ENCODE measurements at places on chromosomes 13 and 19.

GRCh38 chr19:56840451-56841192, at the start of the genes PEG3 and ZIM2:
TSS of gene PEG3 (minus strand) at chr19:56840726. CDS start at chr19:56824655, 16,071 bp downstream.
TSS of gene ZIM2 (minus strand) at chr19:56840726. CDS start at chr19:56824277, 16,449 bp downstream.
- DNase-seq: peak; percentile 43

DNA sequence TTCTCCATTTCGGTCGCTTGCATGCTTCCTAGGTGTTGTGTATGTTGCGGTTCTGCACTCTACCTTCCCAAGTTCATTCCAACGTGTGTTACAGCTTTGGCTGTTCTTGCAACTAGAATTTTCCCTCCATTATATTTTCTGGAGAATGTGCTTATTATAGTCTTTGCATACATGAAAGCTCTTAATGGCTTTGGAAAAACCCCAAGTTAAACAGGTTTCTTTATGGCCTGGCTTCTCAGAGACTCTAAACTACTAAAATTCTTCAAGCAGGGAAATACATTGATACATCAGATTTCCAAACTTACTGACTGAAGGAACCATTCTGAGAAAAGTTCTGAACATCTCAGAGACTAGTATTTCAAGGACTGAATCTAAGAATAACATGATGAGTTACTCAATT, 11.9 kb downstream of the MIPEP start:
- DNase-seq: no peak

- peak; percentile 90 for DNase-seq
These were observed 345.6 kb downstream of the SPRY2 start for GRCh38 chr13:79995334-79995733.

DNA sequence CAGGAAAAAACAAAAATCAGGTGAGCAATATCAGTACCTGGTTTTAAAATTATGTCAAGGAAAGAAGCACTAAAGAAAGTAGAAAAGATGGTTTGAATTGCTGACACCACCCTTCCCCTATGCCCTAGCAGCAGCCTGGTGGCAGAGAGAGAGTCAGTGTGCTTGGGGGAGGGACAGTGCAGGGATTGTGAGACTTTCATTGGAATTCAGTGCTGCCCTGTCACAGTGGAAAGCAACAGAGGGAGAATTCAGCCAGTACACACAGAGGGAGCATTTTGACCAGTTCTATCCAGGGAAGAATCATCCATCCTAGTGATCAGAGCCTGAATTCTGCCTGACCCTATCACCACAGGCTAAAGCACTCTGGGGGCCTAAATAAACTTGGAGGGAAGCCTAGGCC, 222.4 kb upstream of the PCDH17 start:
- no peak for DNase-seq

DNA sequence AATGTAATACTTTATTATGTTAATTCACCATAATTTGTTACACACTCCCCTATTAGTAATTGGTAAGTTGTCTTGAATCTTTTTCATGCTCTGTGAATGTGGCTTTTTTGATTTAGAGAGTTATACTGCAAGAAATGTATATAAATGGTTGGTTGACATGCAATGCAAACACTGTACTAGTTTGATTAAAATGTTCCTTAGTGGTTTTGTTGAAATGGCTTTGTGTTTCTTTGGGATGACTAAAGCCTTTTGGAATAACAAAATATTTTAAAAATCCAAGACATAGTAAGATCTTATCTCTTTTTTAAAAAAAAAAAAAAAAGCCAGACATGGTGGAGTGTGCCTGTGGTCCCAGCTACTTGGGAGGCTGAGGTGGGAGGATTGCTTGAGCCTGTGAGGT, 10.5 kb downstream of the LAMP1 start:
- DNase-seq: no peak

- no peak for DNase-seq
These were observed 218.0 kb upstream of the SERP2 start for GRCh38 chr13:44155422-44156293.

DNA sequence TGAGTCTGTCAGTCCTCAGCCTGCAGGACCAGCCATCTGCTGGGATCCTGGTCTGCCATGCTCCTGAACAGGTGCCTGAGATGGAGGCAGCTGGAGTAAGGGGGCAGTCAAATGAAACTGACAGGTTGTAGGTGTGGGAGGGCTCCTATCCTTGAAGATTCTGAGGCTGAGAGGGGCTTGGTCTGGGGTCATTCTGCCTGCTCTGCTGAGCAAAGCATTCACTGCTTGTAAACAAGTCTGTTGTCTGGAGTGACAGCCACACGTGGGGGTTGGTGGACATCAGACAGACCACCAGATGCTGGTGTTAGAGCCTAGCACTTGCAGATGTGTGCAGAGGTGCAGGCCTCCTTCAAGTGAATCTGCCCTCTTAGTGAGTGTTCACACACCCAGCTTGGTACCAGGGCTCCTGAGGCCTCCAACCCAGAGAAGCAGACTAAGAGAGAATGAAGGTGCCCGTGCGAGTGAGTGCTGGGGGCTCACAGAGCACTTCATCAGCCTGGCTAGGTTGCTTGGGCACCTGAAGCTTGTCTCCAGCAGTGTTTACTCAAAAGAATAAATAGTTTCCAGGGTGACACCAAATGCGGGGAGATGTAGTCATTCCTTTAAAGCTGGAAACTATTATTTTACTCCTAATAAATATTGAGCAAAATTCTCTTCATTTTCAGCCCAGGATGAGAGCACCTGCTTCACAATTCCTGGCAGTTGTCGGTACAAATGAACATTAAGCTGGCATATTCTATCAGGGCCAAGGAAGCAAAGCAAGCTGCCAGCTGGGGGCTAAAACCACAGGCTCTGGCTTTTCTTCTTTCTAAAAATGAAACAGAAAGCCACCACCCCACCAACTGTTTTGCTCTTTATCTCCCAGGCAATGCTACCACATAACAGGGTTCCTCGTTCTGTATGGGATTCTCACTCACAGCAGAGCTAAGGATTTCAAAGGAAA, 82.3 kb downstream of the RNASEH2B start:
- peak; percentile 5 for DNase-seq
